ENCODE measurements at places on chromosomes 2 and 18. TPM values are rescaled to one million over a fixed set of nuclear protein-coding genes. Genes with fewer than 3 reads are reported as not detected.

Gene C2orf92
- polyA plus RNA-seq, result 3.1 TPM

Gene RESP18
- polyA plus RNA-seq, result not detected

Gene DCTN1
- polyA plus RNA-seq, result 83.5 TPM

Gene DUSP2
- 3.6 TPM for polyA plus RNA-seq

Gene VIT
- 0.12 TPM for polyA plus RNA-seq

Gene GPR39
- 5.5 TPM for polyA plus RNA-seq

Gene CXCR2
- 1.2 TPM for polyA plus RNA-seq

Gene AQP4
- 0.83 TPM for polyA plus RNA-seq

Gene KIAA2012
- polyA plus RNA-seq, result not detected

Gene SLC9A4
- polyA plus RNA-seq, result 8.9 TPM

Gene RAB6C
- not detected for polyA plus RNA-seq

DNA sequence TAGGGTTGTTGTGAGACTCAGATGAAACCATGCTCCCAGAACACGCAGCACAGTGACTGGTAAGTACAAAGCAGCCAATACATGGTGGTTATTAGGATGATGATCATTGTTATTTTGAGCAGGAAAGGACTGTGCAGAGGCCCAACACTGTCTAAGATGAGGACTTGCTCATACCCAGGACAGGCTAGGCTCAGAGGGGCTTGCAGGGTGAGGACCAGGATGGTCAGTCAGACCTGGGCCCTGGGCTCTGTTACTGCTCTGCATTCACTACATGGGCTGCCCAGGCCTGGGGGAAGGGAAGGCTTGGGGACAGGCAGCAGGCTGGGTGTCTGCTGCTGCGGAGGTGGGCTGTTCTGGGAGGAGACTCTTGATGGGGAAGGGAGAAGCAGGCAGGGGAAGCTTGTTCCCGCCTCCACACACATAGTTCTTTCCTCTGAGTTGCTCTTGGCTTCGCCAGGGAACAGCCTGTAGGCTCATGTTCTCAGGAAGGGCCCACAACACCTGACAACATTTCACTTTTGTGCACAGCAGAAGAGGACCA, 17.5 kb downstream of the CAPN13 start:
- no peaks in the 10 kb centered on the region for H3K27me3 ChIP-seq
- no peak overlapping the region for H3K4me3 ChIP-seq
- peaks cover 5% of the 10 kb centered on the region for H3K36me3 ChIP-seq
- H3K4me1 ChIP-seq, result no peaks in the 10 kb centered on the region
- no peak for DNase-seq

DNA sequence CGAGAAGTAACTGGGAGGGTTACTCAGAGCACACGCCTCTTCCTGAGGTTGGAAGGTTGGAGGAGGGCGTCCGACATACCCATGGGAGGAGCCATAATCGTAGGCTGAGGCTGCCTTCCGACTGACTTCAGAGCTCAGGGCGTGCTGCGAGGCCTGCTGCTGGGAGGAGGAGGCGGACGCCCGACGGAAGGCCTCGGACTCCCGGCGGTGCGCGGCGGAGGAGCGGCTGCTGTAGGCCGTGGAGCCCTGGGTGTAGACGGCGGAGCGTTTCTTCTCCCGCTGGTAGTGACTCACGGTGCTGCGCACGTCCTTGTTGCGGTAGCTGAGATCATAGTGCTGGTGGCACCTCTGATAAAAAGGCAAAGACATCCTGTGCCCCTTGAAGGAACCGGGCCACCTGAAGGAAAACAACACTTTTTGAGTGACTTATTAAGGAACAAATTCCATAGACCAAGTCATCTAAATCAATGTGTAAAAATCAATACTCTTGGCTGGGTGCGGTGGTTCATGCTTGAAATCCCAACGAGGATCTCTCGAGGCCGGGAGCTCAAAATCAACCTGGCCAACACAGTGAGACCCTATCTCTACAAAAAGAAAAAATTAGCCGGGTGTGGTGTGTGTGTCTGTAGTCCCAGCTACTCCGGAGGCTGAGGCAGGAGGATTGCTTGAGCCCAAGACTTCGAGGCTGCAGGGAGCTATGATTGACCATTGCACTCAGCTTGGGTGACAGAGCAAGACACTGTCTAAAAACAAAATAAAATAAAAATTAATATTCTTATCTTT, 4.7 kb downstream of the MYOM1 start:
- no peak overlapping the region for H3K27ac ChIP-seq
- no peaks in the 10 kb centered on the region for H3K36me3 ChIP-seq
- H3K4me3 ChIP-seq, result no peak overlapping the region
- no peak for DNase-seq

GRCh38 chr2:163373496-163373895, 362.3 kb downstream of the FIGN start:
- DNase-seq, result no peak
- no peak overlapping the region for H3K4me3 ChIP-seq
- H3K27ac ChIP-seq, result no peak overlapping the region

DNA sequence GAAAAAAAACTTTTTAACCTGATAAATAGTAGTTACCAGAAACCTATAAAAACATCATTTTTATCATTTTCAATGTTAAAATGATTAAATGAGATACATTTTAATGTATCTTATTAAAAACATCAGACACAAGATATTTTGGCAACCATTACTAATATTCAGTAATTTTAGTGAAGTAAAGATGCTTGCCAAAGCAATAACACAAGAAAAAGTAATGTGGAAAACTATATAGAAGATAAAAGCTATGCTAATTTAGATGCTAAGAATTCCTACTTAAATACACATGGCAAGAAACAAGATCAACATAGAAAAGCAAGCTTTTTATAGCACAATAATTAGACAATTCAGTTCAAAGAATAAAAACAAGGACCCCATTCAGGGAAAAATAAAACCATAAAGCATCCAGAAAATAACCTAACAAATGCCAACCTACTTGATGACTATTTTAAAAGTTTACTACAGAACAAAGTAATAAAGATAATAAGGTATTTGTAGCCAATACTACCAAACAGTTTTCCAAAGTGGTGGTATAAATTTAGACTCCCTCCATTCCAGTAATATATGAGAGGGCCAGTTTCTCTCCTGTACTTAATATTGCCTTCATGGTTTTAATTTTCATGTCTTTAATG, 489.5 kb downstream of the CDH2 start:
- H3K4me3 ChIP-seq, result no peak overlapping the region
- H3K4me1 ChIP-seq, result no peaks in the 10 kb centered on the region
- no peaks in the 10 kb centered on the region for H3K36me3 ChIP-seq
- no peak overlapping the region for H3K27ac ChIP-seq
- no peak for DNase-seq

DNA sequence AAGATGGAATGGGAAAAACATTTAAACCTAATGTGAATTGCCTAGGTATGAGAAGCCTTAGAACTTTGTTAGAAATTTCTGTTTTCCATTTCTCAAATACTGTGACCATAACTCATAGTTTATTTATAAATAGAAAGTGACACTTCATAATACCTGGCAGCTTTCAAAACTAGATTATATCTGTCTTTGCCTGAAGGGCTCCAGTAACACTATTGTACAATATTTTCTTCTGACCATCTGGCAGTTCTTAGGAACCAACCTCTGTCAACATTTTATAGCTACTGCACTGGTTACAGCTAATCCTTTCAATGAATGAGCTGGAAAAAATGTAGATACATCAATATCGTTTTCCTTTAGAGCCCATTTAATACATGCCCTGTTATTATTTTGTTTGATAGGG, 237.4 kb downstream of the CAMKMT start:
- H3K4me3 ChIP-seq, result no peak overlapping the region
- no peaks in the 10 kb centered on the region for H3K27me3 ChIP-seq
- no peaks in the 10 kb centered on the region for H3K4me1 ChIP-seq
- no peak overlapping the region for H3K27ac ChIP-seq
- H3K36me3 ChIP-seq, result no peaks in the 10 kb centered on the region

GRCh38 chr2:113407446-113408099, 29.9 kb upstream of the ZNG1B start:
- no peaks in the 10 kb centered on the region for H3K4me1 ChIP-seq
- peak; percentile 7 for DNase-seq
- peaks cover 12% of the 10 kb centered on the region for H3K27me3 ChIP-seq
- H3K4me3 ChIP-seq, result no peak overlapping the region
- H3K27ac ChIP-seq, result no peak overlapping the region

DNA sequence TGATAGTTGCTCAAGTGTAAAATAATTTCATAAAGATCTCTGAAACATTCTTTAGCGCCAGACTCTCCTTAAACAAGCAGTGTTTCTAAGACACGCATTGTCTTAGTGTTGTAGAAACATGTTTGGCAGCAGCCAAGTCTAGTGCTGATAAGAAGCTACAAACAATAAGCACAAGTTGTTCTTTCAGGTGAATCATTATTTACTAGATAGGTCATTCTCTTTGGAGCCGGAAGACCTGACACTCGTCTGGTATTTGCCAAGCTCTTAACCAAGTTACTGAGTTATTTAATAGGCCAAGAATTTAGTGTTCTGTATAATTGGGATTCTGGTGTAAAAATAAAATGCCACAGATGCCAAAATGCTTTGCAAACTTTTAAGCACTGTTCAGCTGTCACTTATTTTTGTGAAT, 852.1 kb downstream of the CPS1 start:
- no peaks in the 10 kb centered on the region for H3K27me3 ChIP-seq
- no peak overlapping the region for H3K27ac ChIP-seq
- DNase-seq, result no peak
- H3K4me3 ChIP-seq, result no peak overlapping the region
- no peaks in the 10 kb centered on the region for H3K36me3 ChIP-seq

GRCh38 chr18:13611601-13612195, 114.7 kb downstream of the FAM210A start:
- peak overlapping the region; percentile 39 for H3K27ac ChIP-seq
- H3K4me1 ChIP-seq, result peaks cover 26% of the 10 kb centered on the region
- H3K27me3 ChIP-seq, result no peaks in the 10 kb centered on the region
- H3K4me3 ChIP-seq, result peak overlapping the region; percentile 38
- no peaks in the 10 kb centered on the region for H3K36me3 ChIP-seq

DNA sequence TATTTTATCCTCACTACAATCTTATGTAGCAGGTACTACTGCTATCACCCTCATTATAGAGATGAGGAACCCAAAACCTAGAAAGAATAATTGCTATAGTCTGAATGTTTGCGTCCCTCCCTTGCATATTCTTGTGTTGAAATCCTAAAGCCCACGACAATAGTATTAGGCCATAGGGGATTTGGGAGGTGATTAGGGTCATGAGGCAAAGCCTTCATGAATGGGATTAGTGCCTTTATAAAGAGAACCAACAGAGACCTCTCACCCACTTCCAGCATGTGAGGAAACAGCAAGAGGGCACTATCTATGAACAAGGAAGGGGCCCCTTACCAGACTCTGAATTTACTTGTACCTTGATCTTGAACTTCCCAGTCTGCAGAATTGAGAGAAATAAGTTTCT, 500.3 kb upstream of the FAM98A start:
- no peak overlapping the region for H3K4me3 ChIP-seq
- no peak overlapping the region for H3K27ac ChIP-seq
- no peaks in the 10 kb centered on the region for H3K27me3 ChIP-seq
- DNase-seq, result no peak
- H3K4me1 ChIP-seq, result no peaks in the 10 kb centered on the region

DNA sequence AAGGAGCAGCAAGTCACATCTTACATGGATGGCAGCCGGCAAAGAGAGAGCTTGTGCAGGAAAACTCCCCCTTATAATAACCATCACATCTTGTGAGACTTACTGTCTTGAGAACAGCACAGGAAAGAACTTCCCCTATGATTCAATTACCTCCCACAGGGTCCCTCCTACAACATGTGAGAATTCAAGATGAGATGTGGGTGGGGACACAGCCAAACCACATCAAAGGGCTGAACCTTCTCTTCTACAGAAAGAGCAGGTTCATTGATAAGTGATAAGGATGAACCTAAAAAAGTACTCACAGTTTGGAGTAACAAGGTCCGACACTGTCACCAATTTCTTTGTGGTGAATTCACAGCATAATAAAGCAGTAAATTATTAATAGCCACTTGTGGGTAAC, 422.2 kb upstream of the FSIP2 start:
- H3K4me3 ChIP-seq, result no peak overlapping the region
- no peaks in the 10 kb centered on the region for H3K27me3 ChIP-seq
- no peak overlapping the region for H3K27ac ChIP-seq
- DNase-seq, result no peak
- no peaks in the 10 kb centered on the region for H3K36me3 ChIP-seq

- no peak overlapping the region for H3K27ac ChIP-seq
- no peaks in the 10 kb centered on the region for H3K4me1 ChIP-seq
- H3K36me3 ChIP-seq, result no peaks in the 10 kb centered on the region
- H3K4me3 ChIP-seq, result no peak overlapping the region
These were observed 6.0 kb downstream of the SCN2A start for GRCh38 chr2:165245081-165245793.

GRCh38 chr2:24494410-24494809, 3.4 kb downstream of the NCOA1 start:
- H3K4me3 ChIP-seq, result no peak overlapping the region
- H3K36me3 ChIP-seq, result no peaks in the 10 kb centered on the region
- peaks cover 78% of the 10 kb centered on the region for H3K4me1 ChIP-seq
- no peaks in the 10 kb centered on the region for H3K27me3 ChIP-seq

GRCh38 chr18:59220164-59220783, 316 bp downstream of the GRP start:
- H3K36me3 ChIP-seq, result no peaks in the 10 kb centered on the region
- peak overlapping the region; percentile 25 for H3K4me3 ChIP-seq
- DNase-seq, result no peak
- H3K4me1 ChIP-seq, result peaks cover 16% of the 10 kb centered on the region
- H3K27me3 ChIP-seq, result no peaks in the 10 kb centered on the region

DNA sequence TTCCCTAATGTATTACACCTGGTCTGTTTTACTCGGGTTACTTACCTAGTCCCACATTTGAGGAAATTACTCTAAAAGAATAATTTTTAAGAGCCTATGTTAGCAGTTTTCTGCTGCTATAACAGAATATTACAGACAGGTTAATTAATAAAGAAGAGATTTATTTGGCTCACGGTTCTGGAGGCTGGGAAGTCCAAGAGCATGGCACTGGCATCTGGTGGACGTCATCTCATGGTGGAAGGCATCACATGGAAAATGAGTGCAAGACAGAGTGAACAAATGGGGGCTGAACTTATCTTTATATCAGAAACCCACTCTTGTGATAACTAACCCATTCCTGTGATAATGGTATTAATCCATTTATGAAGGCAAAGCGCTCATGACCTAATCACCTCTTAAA, 12.8 kb upstream of the GLS start:
- H3K36me3 ChIP-seq, result no peaks in the 10 kb centered on the region
- no peak for DNase-seq
- H3K27ac ChIP-seq, result no peak overlapping the region
- H3K4me3 ChIP-seq, result no peak overlapping the region
- H3K4me1 ChIP-seq, result no peaks in the 10 kb centered on the region

- H3K27ac ChIP-seq, result no peak overlapping the region
- no peak overlapping the region for H3K4me3 ChIP-seq
- H3K36me3 ChIP-seq, result no peaks in the 10 kb centered on the region
- H3K4me1 ChIP-seq, result no peaks in the 10 kb centered on the region
- peak; percentile 47 for DNase-seq
These were observed 793.1 kb downstream of the ERBB4 start for GRCh38 chr2:211745295-211746097.

DNA sequence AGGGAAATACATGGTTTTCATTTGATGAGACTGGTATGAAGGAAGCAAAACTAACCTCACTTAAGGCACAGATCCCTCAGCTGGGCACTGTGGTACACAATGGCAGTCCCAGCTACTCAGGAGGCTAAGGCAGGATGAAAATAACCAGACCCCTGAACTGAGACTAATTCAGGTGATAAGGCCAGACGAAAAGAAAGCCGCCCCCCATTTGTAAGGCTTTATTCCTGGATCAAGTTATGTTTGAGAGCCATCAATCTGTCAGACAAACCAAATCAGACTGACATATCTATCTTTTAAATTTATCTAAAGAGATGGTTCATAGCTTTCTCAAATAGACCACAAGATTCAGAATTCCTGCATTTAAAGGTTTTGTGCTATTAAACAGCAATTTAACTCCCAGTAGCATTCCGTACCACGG, 4.1 kb downstream of the SRSF7 start:
- DNase-seq, result no peak
- H3K36me3 ChIP-seq, result peaks cover 74% of the 10 kb centered on the region
- H3K27ac ChIP-seq, result no peak overlapping the region
- peak overlapping the region; percentile 83 for H3K4me3 ChIP-seq

Measured in stomach (tissue), 19 donors.